ENCODE measurements at places on chromosomes 2 and 18.

- no peak for DNase-seq
These were observed 1.9 kb downstream of the CNGA3 start for GRCh38 chr2:98348066-98348561.

GRCh38 chr2:121480826-121481225 lies 49.9 kb upstream of the RNU4ATAC start:
- no peak for DNase-seq

DNA sequence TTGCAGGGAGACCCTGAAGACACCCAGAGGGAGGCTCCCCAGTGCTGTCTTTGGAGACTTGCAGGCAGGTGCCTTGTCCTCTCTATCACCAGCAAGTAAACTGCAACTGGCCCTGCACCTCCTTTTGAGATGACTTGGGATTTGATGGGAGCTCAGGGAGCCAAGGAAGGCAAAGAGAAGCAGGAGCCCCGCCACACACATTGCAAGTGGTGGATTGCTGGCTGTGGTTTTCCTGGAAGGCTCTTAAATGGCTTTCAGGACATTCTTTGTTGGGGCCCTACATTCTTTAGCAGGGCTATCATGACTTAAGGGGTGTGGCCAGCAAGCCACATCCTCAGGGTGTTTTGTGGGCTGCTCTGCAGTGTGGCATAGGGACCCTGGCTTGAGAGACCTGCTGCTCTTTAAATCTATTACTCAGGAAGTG lies 39.9 kb upstream of the CDC42EP3 start:
- DNase-seq = no peak

DNA sequence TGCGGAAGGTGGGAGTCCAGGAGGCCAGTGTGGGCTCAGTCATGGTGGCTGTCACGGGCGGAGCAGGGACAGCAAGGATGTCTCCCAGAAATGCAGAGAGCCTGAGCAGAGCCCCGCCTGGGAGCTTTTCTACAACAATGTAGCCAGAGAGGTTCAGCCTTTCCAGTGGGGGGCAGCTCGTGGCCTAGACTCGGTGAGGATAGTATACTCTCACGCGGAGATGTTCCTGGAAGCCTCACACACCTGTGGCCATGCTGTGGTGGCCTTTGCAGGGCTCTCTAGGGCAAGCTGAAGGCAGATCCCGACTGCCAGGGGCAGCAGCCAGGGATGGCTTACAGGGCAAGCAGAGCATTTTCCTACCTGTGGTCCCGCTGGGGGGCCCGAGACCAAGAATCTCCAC lies 244.1 kb downstream of the LDLRAD4 start:
- no peak for DNase-seq

- no peak for DNase-seq
These were observed 115.2 kb downstream of the SLC5A7 start for GRCh38 chr2:108101481-108101880.

DNA sequence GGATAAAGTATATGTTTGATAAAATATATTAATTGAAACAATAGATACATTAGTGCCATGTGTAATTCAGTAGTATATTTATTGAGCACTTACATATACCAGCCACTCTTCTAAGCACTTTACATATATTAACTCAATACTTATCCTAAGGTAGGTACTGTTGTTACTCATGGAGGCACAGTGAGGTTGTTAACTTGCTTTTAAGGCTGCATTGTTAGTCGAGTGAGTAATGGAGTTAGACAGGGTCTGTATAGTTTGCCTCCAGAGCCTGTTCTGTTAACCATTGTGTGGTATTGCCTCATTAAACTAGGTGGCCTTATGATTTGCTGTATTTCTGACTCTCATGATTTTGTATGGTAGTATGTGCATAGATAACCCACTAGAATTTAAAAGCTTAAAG lies 44.2 kb downstream of the LCLAT1 start:
- no peak for DNase-seq

DNA sequence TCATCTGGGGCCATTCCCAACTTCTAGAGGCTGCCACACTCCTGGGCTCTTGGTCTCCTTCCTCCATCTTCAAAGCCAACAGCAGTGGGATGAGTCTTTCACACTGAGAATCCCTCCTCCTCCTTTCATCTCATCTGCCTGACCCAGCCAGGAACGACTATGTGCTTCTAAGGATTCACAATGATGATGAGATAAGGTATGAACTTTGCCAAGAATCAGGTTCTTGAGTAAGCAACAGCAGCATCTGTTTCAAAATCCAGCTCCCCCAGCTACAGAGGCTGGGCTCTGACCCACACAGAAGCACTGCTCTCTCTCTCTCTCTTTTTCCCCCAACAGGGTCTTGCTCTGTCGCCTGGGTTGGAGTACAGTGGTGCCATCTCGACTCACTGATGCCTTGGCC lies 46.4 kb downstream of the TIMM21 start:
- DNase-seq = no peak

DNA sequence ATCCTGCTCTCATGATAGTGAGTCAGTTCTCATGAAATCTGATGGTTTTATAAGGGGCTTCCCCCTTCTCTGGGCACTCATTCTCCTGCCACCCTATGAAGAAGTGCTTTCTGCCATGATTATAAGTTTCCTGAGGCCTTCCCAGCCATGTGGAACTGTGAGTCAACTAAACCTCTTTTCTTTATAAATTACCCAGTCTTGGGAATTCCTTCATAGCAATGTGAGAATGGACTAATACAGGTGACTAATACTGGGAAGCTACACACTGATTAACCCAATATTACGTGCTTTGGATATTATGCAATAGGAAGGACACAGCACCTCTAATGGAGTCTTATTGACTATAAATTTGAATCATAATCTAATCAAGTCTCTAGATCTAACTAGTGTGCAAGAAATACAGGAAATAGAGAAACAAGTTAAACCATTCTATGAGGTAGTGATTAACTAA lies 107.2 kb upstream of the ETAA1 start:
- DNase-seq = no peak
